Liver (tissue), 10 donors: ENCODE measurements at places on chromosomes 4 and X. TPM values are rescaled to one million over a fixed set of nuclear protein-coding genes. Genes with fewer than 3 reads are reported as not detected.

ATP8A1 gene
- total RNA-seq: 10.7 TPM

DMP1 gene
- not detected for total RNA-seq

GPRASP2 gene
- total RNA-seq: 5.9 TPM

COL4A6 gene
- 0.09 TPM for total RNA-seq

GRCh38 chrX:111649638-111650037 lies 31.3 kb upstream of the ALG13 start:
- no peak overlapping the region for H3K27ac ChIP-seq
- no peaks in the 10 kb centered on the region for H3K4me1 ChIP-seq
- DNase-seq: no peak

DNA sequence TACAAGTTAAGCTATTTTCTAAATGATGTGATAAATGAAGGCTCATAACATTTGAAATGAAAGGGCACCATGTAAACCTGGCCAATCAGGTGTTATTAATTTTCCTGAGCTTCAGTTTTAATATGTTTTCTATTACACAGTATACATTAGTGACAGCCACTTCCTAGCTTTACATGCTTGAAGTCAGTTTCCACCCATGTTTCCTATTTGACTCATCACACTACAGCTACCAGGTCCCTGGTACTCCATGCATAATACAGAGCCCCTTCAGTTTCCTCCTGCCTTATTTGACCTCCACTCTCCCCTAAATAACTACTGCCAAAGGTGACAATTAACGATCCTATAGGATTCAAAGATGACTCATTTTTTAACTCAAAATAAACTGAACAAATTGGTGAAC lies 18.3 kb downstream of the ZNF518B start:
- no peak for DNase-seq
- H3K4me1 ChIP-seq: no peaks in the 10 kb centered on the region
- H3K27ac ChIP-seq: no peak overlapping the region
- H3K4me3 ChIP-seq: no peak overlapping the region
- H3K36me3 ChIP-seq: no peaks in the 10 kb centered on the region
- H3K27me3 ChIP-seq: no peaks in the 10 kb centered on the region

DNA sequence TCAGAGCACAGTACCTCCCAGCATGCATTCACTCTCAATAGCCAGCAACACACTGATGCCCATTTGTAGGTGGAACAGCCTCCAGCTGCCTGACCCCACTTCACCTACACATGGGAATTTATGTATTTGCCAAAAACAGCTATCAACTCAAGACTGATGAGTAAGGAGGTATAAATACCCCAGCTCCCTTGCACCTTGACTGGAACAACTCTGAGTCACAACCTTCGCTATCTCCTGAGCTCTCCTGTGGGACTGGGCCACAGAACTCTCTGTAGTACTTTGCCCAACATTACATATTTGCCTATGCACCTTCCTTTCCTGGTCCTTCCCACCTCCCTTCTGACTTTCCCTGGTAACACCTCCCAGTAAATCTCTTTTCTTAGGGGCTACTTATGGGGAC lies 16.5 kb upstream of the EGFL6 start:
- DNase-seq: no peak
- H3K27ac ChIP-seq: no peak overlapping the region
- no peak overlapping the region for H3K4me3 ChIP-seq
- no peaks in the 10 kb centered on the region for H3K27me3 ChIP-seq
- no peaks in the 10 kb centered on the region for H3K36me3 ChIP-seq

DNA sequence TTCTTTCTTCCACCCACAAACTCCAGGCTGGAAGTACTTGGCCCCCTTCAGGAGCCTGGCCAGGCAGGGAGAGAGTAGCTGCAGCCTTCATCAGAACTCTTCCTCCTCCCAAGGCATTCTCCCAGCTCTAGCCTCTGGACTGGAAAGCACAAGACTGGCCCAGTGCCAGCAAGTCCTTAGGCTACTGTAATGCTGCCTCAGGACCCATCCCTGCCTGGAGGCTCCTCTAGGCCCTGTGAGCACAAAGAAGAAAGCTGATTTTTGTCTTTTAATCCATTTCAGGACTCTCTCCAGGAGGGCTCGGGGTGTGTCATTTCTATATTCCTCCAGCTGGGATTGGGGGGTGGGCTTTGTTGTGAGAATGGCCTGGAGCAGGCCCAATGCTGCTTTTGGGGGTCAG lies 10.8 kb downstream of the AWAT2 start:
- peaks cover 8% of the 10 kb centered on the region for H3K4me1 ChIP-seq
- no peak overlapping the region for H3K27ac ChIP-seq
- H3K27me3 ChIP-seq: no peaks in the 10 kb centered on the region
- no peak for DNase-seq

DNA sequence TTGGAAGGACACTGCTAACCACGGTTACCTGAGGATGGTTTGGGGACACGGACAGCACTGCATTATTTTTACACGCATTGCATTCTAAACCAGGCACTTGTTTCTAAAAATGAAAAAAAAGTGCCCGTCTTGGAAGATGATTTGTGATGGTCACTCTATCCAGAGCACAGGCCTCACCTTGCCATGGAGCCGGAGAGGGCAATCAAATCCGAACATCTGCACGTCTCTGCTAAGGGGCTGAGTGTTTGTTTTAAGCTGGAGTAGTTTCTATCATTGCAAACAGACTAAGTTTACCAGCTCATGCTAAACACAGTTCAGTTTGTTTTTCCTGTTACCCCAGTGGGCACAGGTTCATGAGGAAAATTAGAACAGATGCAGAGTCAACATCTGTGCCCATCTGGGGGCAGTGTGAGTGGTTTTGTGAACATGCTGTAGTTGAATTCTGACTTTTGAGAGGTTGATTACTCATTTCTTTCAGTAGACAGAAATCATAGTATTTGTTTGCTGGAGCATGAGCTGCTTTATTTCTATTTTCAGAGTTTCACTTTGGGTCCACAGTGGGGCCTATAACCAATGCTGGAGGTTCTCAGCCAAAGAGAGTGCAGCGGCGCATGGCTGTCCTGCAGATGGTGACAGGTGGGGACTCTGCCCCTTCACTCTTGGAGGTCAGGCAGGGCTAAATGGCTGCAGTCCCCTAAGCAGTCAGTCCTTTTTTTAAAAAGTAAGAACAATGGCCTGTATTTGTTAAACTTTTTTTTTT lies 65.4 kb upstream of the ENPP6 start:
- H3K27me3 ChIP-seq: no peaks in the 10 kb centered on the region
- no peaks in the 10 kb centered on the region for H3K36me3 ChIP-seq
- H3K27ac ChIP-seq: peak overlapping the region; percentile 59
- H3K4me1 ChIP-seq: peaks cover 36% of the 10 kb centered on the region
- H3K4me3 ChIP-seq: no peak overlapping the region
- no peak for DNase-seq

GRCh38 chr4:38560768-38561558 lies 103.0 kb upstream of the KLF3 start:
- no peaks in the 10 kb centered on the region for H3K4me1 ChIP-seq
- H3K36me3 ChIP-seq: no peaks in the 10 kb centered on the region
- H3K27ac ChIP-seq: no peak overlapping the region
- DNase-seq: no peak

- no peaks in the 10 kb centered on the region for H3K27me3 ChIP-seq
- no peak overlapping the region for H3K4me3 ChIP-seq
- DNase-seq: no peak
Measured at GRCh38 chr4:117137145-117137544, 51.8 kb upstream of the TRAM1L1 start.

- H3K27ac ChIP-seq: no peak overlapping the region
- peaks cover 2% of the 10 kb centered on the region for H3K27me3 ChIP-seq
- H3K4me1 ChIP-seq: peaks cover 17% of the 10 kb centered on the region
- DNase-seq: peak; percentile 60
- H3K36me3 ChIP-seq: no peaks in the 10 kb centered on the region
Measured at GRCh38 chr4:5050520-5051277, 581 bp upstream of the STK32B start.

- H3K27ac ChIP-seq: no peak within 1 kb of the TSS
- no peaks in the 10 kb centered on the region for H3K27me3 ChIP-seq
- H3K36me3 ChIP-seq: no peaks in the 10 kb centered on the region
- no peak for DNase-seq
Measured at GRCh38 chrX:68647156-68647957, at the start of gene STARD8. STARD8 (plus strand) TSS chrX:68647666; CDS start chrX:68647883, 217 bp downstream.

DNA sequence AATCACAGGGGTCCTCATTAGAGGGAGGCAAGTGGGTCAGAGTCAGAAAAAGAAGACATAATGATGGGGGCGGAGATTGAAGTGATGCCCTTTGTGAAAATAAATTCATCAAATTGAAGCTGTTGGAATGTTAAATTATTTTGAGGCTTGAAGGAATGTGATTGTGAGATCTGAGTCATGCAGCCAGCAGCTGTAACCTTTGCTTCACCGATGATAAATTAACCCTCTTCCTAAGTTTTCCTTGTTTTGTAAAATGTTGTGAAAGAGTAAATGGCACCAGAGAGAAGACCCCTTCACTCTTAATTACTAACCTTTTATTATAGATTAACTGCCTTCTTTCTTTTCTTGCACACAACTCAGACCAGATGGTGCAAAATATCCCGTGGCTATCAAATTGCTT lies 47.7 kb upstream of the FAM9A start:
- H3K4me1 ChIP-seq: peaks cover 4% of the 10 kb centered on the region
- no peak overlapping the region for H3K27ac ChIP-seq
- H3K27me3 ChIP-seq: no peaks in the 10 kb centered on the region
- DNase-seq: no peak

GRCh38 chr4:37682701-37683401 lies 3.3 kb downstream of the RELL1 start:
- peak overlapping the region; percentile 68 for H3K27ac ChIP-seq
- H3K4me1 ChIP-seq: no peaks in the 10 kb centered on the region
- no peaks in the 10 kb centered on the region for H3K36me3 ChIP-seq
- DNase-seq: no peak
- no peaks in the 10 kb centered on the region for H3K27me3 ChIP-seq

DNA sequence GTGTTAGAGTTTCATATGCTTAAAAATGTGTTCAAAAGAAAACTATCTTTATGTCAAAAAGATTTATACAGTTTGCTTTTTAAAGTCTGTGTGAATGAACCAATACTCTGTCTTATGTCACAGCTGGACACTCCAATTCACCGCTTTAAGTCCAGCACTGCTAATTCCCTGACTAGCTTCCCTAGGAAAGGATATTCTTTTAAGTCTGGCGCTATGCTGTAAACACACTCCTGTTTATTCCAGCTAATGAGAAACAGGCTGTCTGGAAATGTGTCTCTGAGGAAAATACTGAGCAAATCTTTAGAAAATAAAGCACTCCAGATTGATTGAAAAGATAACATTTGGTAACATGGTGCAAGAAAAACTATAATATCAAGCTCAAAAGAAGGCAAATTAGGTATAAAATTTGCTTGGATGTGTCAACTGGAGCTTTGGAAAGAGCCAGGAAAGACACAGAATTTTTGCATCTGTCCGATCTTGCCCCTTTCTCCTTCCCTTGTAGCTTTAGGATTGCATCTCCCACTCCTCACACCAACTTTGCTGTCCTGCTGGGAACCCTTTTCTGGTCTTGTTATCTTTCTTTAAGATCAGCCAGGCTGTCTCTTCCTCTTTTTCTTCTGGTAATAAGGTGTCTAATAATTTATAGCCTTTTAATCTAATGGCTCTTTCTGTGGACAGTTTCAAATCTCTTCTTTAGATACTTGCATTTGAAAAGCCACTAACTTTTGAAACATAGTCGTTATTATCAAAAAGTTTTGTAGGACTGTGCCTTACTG lies 40.9 kb upstream of the VEGFC start:
- H3K4me1 ChIP-seq: no peaks in the 10 kb centered on the region
- no peaks in the 10 kb centered on the region for H3K36me3 ChIP-seq
- no peak for DNase-seq
- H3K4me3 ChIP-seq: no peak overlapping the region

DNA sequence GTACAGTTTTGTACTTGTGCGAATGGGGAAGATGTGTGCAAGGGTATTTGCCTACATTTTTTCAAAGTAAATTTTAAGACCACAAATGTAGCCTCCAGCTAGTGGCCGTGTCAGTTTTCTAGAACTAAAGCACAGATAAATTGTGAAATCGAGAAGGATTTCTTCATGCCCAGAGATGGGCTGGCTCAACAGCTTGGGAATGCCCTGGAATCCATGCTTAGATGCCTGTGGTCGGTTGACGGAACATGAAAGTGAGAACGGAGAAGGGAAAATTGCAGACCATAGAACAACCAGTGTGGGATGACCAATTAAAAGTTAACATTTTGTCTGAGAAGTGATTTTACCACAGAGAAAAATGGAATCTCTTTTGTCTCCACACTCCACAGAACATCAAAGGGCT lies 73.2 kb upstream of the VCX2 start:
- H3K4me3 ChIP-seq: no peak overlapping the region
- no peaks in the 10 kb centered on the region for H3K36me3 ChIP-seq
- no peak for DNase-seq
- H3K27me3 ChIP-seq: no peaks in the 10 kb centered on the region
